ENCODE measurements at places on chromosomes 1 and 21.

DNA sequence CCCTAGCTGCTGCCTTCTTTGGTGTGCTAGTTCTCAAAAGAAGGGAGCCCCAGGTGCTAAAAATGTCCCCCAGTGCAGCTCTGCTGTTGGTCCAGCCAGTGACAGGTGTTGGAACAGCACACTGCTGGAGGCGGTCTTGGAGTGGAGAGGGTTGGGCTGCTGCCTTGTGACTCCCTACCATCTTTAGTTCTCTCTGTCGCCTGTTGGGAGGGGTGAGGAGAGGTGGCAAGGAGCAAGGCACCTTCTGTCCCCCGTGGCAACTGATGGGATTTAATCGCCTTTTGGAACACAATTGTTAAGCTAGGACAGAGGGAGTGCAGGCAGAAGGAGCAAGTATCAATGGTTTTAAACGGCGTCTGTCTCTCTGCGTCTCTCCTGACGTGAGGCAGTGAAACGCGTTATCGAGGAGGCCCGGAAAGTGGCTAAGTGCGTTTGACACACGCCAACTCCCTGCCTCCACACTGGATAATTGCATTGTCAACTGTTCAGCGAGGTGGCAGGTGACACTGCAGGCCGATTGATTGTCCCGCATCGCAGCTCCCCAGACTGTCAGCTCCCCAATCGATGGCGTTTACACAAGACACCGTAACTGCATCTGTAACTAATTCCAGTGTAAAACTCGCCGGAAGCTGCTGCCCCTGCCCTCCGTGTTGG, 34.0 kb downstream of the TMEM53 start:
- no peak for DNase-seq

- DNase-seq = no peak
These were observed 31.1 kb downstream of the LHX8 start for GRCh38 chr1:75165264-75165663.

GRCh38 chr1:9872430-9873165, 37.5 kb downstream of the CTNNBIP1 start:
- DNase-seq = no peak

DNA sequence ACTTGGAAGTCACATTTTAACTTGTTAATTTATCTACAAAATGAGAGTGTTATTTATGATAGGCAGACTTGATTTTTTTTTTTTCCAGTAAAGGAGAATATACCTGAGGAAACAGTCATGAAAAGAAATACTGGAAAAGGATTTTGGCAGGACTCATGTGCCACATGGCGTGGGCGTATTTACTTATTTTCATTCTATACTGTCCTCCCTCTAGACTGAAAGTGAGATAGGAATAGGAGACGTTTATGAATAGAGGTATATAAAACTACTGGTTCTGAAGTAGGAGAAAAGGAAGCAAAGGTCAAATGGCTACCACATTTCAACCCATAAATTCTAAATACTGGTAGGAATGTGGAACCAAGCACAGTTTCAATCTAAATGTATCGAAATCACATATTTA, 94.8 kb upstream of the MPC2 start:
- DNase-seq = no peak

DNA sequence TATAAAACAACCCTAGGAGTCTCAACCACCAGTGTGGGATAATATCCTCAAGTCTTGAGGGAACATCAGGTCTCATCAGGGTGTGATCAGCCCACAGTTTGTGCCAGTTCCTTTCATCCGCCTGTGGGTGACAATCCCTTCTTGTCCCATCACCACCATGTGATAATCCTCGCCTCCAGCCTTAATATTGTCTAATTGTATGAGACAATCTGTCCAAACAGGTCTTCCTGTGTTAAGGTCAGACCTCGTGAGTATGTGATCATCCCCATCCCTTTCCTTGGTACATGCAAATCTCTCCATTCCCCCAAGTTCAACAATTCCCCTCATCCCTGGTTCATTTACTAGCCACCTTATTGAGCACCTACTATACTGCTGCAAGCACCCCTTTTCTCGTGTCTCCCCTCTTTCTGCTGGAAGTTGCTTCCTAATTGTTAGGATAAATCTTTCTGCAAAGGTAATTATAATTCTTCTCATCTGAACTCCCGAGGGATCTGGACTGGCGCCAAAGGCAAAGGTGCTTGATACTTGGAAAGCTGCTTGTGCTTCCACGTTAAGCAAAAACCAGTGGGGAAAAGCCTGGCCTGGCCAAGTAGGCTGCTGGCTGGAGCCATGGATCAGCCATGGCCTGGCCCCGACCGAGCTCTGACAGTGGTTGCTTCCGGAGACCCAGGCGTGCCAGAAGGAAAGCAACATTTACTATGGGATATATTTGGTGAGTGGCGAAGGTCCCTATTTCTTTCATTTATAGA, 92.5 kb downstream of the RNF220 start:
- DNase-seq = no peak

DNA sequence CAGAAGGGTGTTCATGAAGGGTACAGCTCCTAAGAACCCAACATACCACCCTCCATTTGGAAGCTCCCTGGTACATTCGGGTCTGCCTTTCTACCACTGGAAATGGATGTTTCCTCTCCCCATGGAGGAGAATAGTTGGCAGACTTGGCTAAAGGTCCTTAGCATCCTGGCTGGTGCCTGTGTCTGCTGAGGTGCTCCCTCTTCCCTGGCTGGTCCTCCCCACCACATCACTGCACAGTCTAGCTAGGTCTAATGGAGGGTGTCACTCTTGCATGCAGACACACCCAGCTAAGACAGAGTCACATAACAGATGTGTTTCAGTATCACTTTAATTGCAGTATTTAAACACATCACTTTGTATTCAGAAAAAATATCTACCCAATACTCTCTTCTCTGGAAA, 24.7 kb downstream of the CD34 start:
- no peak for DNase-seq

- DNase-seq = no peak
These were observed 3.3 kb downstream of the USP24 start for GRCh38 chr1:55211863-55212262.

- no peak for DNase-seq
These were observed 54.0 kb upstream of the BOLA1 start for GRCh38 chr1:149845416-149845815.

- DNase-seq = no peak
These were observed 5.8 kb upstream of the EPS8L3 start for GRCh38 chr1:109769330-109770078.
